Stimulated activated CD8-positive, alpha-beta memory T cell treated with anti-CD3 and anti-CD28 coated beads, Interleukin-7, amount 100 ng/mL, for 1 hour (primary cell): ENCODE measurements at places on chromosomes 5 and 9.

DNA sequence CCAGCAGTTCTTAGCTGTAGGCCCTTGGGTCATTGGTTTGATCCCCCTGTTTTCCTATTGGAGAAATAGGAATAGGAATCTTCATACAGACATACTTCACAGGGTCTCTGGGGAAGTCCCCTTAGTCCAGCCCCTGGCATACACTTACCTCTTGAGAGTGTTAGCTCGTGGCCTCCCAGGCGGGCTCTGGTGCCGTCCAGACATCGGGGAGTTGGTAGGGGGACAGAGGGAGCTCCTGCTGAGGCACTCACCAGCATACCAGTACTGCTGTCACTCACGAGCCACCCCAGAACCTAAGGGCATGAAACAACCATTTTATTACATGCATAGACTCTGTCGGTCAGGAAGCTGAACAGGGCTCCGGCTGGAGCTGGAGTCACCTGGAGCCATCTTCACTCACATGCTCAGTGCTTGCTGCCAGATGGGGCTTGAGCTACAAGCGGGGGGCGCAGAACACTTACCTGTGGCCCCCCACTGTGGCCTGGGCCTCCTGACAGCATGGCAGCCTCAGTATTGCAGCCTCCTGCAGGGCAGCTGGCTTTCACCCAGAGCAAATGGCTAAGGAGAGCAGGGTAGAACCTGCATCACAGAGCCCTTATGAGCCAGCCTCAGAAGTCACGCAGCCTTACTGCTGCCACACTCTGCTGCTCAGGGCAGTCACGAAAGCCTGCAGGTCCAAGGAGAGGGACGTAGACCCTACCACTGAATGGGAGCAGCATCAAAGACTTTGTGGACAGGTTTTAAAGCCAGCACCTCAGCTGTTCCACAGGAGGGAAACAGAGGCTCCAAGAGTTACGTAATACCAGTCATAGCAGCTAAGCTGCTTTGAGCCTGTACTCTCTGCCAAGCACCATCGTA lies 58.3 kb upstream of the ANGPTL2 start:
- DNase-seq: no peak

DNA sequence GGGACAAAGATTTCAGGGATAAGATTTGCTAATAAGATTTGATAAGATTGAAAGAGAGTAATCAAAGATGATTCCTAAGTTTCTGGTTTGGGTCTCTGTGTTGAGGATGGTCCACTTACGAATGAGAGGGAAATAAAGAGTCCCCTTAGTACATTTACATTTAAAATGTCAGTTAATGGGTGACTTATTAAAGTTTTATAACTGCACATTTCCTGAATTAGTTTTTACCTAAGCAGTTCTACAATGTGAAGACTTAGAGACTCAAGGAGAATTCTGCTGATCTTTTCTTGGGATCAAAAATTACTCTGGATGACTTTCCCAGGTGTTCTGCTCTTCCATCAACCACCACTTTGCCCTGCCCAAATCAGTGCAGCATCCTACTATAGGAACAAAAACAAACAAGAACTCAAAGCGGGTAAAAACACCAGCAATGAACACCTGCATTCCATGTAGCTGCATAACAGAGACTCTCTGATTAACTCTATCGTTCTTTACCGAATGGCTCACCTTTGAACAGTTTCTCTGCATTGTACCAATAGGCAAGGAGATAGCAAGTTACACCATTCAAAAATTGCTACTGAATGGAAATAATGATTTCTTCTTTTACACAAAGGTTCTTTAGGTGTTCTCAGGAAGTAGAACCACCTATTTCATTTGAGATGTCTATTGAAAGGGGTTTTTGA lies 65.3 kb downstream of the PRLR start:
- DNase-seq: no peak

- DNase-seq: no peak
These were observed 34.6 kb upstream of the NEK6 start for GRCh38 chr9:124222918-124223720.

DNA sequence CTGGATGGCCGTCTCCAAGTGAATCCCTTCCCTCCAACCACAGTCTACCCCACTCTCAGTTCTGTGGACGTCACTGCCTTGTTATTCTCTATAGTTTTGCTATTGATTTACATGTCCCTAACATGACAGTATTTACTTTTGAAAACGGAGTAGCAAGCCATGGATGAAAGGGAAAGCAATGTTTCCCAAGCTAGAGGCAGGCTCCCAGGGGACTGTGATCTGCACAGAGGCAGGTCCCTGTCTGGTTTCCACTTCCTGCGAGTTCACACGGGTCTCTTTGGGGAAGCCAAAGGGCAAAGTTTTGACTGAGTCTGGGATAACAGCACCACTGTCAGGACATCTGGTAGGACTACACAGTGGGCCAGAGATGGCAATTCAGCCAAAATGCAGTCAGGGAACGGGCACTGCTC lies 12.7 kb downstream of the C9orf153 start:
- DNase-seq: no peak

DNA sequence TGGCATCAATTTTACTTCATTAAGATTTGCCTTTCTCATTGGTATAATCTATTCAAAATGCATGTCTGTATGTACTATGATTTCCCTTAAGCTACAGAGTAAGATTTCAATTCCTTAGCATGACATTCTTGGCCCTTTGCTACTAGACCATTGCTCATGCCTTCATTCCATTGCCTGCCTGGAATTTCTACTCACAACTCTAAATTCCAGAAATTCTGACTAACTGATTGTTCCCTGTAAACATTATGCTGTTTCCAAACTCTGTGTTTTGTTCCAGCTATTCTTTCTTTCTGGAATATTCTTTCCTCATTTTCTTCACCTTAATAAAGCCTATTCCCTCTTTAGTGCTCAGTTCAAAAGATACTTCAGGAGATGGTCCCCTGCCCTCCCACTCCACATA lies 568.8 kb upstream of the SEMA6A start:
- DNase-seq: no peak

GRCh38 chr9:135926402-135927194 lies 19.3 kb upstream of the CAMSAP1 start:
- DNase-seq: peak; percentile 8

- no peak for DNase-seq
These were observed 103.6 kb upstream of the SSBP2 start for GRCh38 chr5:81854485-81854884.

GRCh38 chr9:5749306-5749705 lies 83.6 kb downstream of the ERMP1 start:
- no peak for DNase-seq

DNA sequence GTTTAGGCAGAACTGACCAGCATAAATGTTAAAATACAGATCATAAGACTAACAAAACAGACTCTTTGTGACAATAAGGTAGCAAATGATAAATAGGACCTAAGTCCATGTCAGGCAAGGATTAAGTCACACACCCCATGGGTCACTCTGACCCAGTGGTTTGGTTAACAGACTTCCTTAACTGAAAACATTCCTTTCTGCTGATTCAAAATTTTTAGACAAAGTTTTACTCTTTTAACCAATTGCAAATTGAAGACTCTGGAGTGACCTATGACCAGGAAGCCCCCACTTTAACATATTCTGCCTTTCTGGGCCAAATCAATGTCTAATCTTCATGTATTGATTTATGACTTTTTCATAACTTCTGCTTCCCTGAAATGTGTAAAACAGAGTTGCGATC lies 4.9 kb upstream of the NXNL2 start:
- DNase-seq: no peak

DNA sequence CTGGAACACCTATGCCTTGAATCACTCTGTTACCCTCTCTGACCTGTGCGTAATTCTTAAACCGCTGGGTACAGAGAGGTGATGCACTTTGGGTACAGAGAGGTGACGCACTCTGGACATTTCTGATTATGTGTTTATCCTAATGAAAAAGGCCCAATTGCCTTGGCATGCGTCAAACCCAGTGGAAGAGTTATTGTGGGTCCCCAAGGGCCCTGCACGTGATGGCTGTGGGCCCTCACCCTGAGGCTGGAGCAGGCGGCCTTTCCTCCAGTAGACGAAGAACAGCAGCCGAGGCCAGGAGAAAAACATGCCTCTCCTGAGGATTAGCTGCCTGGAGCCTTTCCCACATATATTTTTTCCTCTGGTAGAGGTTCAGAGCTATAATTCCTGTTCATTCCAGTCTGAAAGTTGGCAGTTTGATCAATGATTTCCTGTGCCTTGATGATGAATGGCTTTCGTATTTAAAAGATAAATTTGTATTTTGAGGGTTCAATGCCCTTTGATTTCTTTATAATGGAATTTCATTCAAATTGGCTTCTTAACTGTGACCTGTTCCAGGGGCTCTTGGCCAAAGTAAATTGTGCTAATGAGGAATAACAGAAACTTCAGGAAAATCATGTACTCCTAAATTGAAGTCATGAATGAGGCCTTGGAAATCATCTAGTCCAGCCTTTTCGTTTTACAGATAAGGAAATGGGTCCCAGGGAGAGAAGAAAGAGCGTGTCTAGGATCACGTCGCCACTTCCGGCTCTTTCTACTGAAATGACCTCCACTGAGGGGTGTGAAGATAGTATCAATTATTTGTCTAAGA lies 22.8 kb downstream of the ACER2 start:
- no peak for DNase-seq

- no peak for DNase-seq
These were observed 13.3 kb upstream of the RPS23 start for GRCh38 chr5:82291420-82291819.

DNA sequence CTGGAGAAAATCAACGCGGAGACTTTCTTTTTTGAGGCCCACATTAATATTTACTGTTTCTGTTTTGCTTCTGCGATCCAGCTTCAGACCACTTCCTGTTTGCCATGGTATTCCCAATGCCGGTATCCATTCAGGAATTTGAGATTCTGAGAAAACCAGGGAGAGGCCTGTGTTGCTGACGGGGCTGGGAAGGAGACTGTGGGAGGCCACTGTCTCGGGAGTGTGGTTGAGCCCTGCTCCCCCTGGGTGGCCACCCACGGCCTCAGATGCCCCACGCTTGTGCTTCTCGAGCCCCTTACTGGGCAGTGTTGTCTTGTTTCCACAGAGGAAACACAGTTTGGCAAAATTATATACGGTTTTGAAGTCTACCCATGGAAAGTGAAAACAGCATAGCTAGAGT lies 403.6 kb upstream of the IRX2 start:
- no peak for DNase-seq

DNA sequence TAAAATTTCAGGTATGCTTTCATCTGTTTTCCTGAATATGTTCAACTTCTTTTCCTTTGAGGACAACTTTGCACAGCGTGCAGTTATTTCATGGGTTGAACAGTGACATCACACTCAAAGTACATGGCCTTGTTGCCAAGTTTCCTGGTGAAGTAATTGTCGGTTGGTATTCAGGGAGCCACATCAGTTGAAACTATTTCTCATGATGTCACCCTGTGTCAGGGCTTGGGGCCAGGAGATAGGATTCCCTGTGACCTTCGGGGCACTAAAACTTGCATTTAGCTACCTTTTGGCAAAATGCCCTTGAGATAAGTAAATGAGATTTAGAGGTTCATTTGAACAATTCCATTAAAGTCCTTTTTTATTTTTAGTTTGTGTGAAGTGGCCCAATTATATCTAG lies 383.9 kb downstream of the SH3GL2 start:
- no peak for DNase-seq

DNA sequence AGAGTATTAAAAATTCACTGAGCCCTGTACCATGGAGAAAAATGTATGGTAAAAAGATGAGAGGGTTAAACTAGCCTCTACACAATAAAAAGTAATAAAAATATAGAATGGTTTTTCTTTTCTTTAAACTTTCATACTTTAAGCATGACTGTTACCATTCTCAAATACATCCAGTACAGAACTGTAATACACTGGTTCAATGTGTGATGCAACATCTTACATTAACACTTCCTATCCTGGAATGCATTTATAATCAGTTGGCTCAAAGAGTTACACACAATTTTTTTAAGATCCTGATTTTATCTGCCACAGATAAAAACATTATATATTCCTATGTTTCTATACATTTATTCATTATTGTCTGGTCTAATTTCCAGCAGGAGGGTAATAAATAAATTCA lies 4.7 kb downstream of the GNAQ start:
- no peak for DNase-seq

DNA sequence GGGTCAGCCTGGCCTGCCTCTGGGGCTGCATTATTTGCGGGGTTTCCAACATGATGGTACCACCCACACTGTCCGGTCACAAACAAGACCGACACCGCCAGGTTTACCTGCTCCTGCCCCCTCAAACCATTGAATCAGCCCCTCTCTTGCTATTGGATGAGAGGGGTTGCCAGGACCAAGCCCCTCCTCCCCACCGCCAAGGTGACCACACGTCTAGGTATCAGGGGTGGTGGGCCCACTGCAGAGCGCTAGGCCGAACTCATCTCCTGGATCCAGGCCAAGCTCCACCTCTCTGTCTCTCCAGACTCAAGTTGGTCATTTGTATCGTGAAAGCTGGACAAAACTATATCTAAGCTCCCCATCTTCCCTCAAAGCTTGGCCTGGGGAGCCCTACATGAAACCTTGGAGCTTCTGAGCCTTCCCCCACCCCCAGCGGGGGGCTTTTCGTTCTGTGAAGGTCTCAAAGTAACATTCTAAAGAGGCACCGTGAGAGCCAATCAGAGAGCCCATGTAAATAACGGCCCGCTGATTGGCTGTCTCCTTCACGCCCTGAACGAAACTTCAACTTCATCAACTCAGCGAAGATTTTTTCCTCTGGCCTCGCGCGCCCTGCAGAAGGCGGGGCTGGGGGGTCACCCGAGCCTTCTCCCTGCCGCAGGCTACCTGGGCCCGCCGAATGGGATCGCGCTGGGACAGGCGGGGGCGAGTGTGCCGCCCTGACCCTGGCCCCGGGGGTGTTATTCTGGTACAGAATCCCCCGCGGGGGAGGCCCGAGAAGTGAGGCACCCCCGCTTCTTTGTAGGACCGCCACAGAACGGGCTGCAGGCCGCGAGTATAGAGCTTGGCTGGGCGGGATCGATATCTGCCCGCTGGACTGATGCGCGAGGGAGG lies 49.6 kb upstream of the PSD2 start:
- DNase-seq: peak; percentile 27

GRCh38 chr9:23747088-23748075 lies 78.7 kb downstream of the ELAVL2 start:
- DNase-seq: no peak

- no peak for DNase-seq
These were observed 220.2 kb downstream of the AGTPBP1 start for GRCh38 chr9:85521371-85522197.

- DNase-seq: no peak
These were observed 85.1 kb downstream of the NDUFAF2 start for GRCh38 chr5:61030163-61030482.

DNA sequence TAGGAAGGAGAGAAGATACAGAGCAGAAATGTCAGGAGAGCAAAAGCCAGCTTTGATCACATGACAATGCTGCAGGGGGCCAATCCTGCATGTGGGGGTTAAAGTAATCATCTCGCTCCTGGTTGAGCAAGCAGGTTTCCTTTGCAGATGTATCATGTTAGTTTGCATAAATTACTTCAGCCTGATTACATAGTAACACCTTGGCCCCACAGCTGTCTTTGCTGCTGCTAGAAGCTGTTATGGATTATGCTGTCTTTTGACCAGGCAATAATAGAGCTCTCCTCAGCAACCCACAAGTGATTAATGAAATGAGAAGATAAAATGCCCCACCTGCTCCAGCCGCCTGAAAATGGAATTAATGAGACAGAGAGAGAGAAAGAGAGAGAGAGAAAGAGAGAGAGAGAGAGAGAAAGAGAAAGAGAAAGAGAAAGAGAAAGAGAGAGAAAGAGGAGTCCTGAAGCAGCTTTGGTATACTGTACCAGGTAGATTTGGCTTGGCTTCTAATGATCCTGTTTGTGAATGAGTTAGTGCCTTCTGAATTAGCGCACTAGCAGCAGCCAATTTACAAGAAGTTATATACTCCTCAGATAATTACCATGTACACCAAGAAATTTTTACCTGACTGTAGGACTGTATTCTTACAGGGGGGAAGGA lies 174.3 kb upstream of the RORB start:
- no peak for DNase-seq

GRCh38 chr5:135085133-135085935 lies 51.3 kb upstream of the PITX1 start:
- no peak for DNase-seq
